ENCODE measurements at places on chromosomes 7 and 10.

DNA sequence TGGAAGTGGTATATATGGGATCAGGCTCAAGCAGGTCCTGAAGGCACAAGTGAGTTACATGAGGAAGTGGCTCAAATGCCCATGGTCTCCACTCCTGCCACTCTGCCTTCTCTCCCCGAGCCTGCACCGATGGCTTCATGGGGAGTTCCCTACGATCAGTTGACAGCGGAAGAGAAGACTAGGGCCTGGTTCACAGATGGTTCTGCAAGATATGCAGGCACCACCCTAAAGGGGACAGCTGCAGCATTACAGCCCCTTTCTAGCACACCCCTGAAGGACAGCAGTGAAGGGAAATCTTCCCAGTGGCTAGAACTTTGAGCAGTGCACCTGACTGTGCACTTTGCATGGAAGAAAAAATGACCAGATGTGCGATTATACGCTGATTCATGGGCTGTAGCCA lies 95.3 kb downstream of the HOXA1 start:
- DNase-seq, result no peak

GRCh38 chr7:51141451-51142003 lies 175.1 kb downstream of the COBL start:
- DNase-seq, result peak; percentile 42

- no peak for DNase-seq
Observed at GRCh38 chr10:78371136-78371535, 337.5 kb downstream of the RPS24 start.

DNA sequence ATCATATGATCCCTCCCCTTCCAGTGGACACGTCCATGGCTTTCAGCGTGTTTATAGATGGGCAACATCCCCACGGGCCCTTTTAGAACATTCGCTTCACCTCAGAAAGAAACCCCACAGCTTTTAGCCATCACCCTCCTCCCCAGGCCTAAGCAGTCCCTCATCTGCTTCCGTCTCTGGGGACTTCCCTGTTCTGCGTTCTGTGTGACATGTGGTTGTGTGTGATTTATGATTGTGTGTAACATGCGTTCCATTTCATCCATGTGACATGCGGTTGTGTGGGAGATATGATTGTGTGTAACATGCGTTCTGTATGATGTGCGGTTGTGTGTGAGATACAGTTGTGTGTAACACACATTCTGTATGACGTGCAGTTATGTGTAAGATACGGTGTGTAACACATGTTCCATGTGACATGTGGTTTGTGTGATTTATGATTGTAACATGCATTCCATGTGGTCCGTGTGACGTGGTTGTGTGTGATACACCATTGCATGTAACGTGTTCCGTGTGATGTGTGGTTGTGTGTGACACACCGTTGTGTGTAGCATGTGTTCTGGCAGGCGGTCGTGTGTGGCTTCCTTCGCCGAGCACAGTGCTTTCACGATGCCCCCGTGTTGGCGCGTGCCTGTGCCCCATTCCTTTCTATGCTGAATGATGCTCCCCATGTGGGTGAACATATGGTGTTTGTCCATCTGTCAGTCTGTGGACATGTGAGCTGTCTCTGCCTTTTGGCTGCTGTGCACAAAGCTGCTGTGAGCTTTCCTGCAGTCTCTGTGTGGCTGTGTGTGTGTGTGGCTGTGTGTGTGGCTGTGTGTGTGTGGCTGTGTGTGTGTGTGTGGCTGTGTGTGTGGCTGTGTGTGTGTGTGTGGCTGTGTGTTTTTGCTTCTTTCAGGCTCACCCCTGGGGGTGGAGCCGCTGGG lies 26.2 kb downstream of the PWWP2B start:
- no peak for DNase-seq

DNA sequence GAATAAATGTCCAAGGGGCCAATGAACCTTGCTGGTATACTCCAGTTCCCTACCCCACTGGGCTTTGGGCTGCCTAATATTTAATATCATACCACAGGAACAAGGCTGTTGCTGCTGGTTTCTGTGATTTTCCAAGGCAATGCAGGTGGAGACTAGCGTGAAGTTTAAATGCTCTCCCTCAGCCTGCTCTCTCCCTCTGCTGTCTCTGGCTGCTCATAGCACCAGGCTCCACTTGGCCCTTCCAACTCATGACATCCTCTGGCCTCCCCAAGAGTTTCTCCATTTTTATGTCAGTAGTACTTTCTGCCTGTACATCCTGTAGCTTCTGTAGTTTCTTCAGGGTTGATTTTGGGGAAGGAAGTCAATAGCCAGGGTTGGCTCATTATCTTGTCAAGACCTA lies 103.5 kb downstream of the LHFPL3 start:
- no peak for DNase-seq

GRCh38 chr7:3922175-3922635 lies 621.2 kb downstream of the SDK1 start:
- DNase-seq, result no peak

DNA sequence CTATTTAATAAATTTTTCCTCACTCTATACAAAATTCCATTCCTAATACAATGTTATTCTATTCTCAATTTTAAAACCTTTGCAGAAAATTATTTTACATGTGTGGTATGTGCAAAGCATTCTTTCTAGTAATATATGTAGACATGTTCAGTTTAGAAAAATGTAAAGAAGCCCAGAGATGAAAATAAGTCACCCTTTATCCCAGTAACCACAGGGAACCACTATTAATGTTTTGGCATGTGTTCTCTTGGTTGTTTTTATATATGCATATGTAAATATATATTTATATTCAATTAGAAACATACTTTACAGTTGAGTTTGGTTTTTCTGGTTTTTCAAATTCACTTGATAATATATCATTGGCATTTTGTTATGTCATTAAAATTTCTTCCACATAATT lies 14.8 kb upstream of the GLCCI1 start:
- no peak for DNase-seq

- no peak for DNase-seq
Observed at GRCh38 chr7:6420680-6421079, 27.1 kb downstream of the DAGLB start.

- no peak for DNase-seq
Observed at GRCh38 chr10:128173386-128173785, 47.2 kb upstream of the MKI67 start.

DNA sequence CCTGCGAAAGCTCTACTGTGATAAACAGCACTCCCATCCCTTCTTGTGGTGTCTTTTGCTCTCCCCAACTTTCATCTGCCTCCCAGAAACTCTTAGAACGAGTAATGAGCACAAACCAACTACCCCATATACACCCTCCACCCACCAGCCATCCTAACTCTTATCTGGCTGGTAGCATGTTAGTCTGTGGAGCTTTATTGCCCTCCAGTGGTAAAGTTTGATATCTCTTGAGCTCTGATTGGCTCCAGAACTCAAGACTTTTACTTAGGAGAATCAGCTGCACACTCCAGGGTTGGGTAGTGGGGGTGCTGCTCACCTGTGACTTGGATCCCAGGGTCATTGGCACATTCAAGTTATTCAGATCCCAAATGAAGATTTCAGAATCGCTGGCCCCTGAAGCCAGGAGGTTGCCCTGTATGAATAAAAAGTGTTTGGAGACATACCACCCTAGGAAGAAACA lies 10.9 kb downstream of the SEC31B start:
- no peak for DNase-seq

- no peak for DNase-seq
Observed at GRCh38 chr10:3803295-3803926, 18.4 kb upstream of the KLF6 start.

- DNase-seq, result no peak
Observed at GRCh38 chr10:105041956-105042355, 400.9 kb downstream of the SORCS3 start.

GRCh38 chr10:132434405-132435005 lies 37.5 kb downstream of the PWWP2B start:
- DNase-seq, result peak; percentile 53

DNA sequence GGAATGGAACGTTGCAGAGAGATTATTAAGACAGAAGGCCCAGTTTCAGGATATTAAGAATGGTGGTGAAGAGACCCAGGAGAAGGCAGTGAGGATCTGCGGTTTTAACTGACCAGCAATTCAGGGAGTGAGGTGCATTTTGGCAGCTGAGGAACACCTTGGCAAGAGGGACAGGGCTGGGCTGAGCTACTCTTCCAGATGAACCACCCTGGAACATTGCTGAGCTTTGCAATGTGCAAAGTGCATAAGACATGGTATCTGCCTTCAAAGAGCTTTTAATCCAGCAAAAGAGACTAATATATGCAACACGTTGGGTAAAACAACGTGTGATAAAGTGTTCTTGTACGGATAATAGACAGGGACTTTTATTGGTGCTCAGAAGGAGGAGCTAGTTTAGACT lies 181.0 kb upstream of the AGK start:
- no peak for DNase-seq

DNA sequence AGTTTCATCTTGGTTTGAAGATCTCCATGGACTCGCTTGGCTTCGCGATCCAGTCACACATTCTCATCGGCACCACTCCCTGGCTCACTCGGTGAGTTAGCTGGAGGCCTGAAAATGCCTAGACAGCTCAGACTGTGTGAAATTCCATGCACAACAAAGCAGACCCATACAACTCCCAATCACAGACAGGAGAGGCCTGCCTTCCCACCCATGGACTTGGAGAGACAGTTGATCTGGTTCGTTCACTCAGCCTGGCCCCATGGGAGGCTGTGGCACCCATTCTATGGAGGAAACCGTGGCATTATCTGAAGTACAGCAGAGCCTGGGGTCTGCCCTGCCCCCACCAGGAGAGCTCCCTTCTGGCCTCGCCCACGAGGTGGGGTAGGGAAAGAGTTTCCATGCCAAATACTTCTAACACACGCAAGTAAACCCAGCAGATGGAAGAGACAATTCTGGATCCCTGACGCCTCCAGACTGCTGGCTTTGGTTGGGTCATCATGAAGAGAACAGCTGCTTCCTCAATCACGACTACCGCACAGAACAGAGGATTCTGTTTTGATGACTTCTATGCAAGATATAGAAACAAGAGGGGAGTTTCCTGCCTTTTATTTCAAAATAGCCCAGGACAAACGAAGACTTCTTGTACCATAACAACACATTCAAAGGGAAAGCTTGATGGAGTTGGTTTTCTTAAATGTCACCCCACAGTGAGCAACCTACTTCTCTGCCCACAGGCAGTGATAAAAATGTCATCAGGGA lies 15.9 kb downstream of the FAM53B start:
- peak; percentile 40 for DNase-seq

DNA sequence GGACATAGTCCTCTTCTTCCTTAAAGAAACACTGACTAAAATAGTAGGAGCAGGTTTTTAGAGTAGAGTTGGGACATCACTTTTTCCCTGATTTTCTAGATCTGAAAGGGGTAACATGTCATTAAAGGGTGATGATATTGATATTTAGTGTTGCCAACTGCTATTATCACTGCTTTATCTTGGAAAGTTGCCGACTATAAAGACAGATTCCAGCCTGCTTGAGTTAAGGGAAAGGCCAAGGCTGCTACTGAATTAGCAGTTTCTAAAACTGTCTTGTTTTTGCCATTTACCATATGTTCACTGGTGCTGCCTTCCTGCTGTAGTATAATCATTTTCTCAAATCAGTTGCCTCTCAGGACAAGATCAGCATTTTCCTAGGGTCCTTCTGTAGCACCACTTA lies 29.7 kb downstream of the AP3M1 start:
- DNase-seq, result no peak
